Dorsolateral prefrontal cortex (tissue), 122 donors: ENCODE measurements at places on chromosomes 16 and 17. TPM values are rescaled to one million over a fixed set of nuclear protein-coding genes. Genes with fewer than 3 reads are reported as not detected.

DNA sequence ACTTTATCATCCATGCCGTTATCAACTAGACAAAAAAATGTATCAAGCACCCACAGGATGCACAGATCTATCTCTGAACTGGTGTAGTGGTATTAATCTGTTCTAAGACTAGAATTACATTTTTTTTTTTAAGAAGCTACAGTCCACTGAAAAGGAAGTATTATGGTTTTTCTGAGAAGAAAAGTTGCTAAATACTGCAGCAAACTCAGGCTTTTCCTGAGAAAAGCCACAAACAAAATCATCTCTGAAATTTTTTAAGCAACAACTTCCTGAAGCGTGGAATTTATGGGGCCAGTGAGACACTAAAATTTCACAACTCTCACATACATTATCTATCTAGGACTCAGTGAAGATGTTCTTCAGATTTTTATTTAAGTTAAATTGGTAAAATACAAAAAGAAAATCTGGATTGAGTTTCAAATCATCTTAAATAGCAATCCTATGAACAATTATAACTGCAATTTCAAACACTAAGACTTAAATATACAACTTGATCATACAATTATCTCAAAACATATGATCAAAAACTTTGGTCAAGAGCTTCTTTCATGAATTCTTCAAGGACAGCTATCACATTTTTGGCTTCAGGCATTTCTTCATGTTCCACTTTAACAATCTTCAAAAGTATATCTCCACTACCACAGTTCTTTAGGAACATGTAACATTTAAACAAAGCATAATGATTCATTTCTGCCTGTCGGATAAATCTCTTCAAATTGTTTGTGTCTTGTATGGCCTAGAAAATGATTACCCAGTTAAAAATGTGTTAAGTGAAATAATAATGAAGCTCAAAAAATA is 10.5 kb downstream of the C17orf75 start:
- DNase-seq = no peak

GRCh38 chr17:1146561-1147265 is 33.1 kb downstream of the ABR start:
- DNase-seq = no peak

GRCh38 chr16:19415461-19415860 is 2.2 kb upstream of the TMC5 start:
- no peak for DNase-seq

GRCh38 chr16:23081675-23082119 is 67.6 kb downstream of the USP31 start:
- no peak for DNase-seq

DNA sequence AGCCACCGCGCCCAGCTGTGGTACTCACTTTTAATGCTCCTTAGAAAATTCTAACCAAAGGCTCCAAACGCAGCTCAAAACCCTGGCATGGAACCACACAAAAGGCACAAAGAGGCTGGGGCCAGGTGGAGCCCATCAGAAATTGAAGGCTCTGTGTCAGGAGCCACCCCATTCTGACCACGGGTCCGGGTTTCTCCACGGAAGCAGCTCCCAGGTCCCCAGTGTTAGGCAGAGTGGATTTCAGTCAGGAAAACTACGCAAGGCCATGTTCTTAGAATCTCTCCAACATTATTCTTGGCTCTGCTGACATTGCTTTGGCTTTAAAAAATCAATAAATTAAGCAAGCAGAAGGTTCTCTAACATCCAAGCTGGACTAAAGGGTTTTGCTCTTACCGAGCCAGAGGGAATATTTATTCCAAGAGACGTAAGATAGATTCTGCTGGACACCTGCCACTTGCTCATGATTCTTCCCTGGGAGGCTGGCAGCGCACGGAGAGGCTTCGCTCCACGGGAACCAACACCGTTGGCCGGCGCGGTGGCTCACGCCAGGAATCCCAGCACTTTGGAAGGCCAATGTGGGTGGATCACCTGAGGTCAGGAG is 93.5 kb downstream of the NXN start:
- DNase-seq = no peak

DNA sequence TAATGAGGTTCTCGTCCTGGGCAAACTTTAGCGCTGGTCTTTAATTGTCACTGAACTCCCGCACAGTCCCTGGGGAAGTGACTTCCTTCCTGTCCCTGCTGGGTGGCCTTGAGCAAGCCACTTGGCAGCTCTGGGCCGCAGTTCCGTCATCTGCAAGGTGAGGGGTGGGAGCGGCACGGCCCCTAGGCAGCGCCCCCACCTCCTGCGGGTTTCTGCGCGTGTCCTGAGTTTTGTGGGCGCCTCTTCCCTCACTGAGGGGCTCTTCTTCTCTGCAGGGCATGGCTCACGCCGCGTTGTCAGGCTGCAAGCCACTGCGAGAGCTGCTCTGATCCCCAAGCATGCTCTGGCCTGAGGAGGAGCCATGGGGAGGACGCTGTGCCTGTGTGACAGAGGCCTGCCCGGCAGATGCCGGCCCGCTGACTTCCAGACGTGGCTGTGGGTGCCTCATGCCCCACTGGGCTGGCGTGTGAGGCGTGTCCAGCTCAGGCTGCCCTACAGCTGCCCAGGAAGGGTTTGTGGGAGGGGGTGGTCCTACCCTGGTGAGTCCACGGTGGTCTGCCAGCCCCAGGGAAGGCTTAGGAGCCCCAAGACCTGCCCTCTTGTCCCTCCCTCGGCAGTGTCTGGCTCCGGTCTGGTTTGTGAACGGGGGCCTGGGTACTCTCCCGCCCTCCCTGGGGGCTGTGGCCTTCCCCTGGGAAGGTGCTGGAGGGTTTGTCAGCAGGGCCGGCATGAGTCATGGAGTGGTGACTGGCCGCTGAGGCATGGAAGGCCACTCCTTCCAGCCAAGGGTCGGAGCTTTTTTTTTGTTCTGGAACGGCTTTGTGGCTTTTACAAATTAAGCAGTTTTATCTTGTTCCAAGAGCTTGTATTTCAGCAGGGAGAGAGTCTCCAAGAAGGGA is 182.0 kb downstream of the SEC14L1 start:
- DNase-seq = no peak

The RNF157 gene
- 103 TPM for total RNA-seq

The GALR2 gene
- not detected for total RNA-seq

The KRT39 gene
- not detected for total RNA-seq

The NLGN2 gene
- 118 TPM for total RNA-seq

The CD300A gene
- total RNA-seq = 2.8 TPM
